ENCODE measurements at places on chromosomes 2 and 18. TPM values are rescaled to one million over a fixed set of nuclear protein-coding genes. Genes with fewer than 3 reads are reported as not detected.

The UGT1A6 gene
- 0.09 TPM for total RNA-seq

The KATNAL2 gene
- 10.4 TPM for total RNA-seq

GRCh38 chr2:166765141-166765540 lies 123.1 kb upstream of the XIRP2 start:
- no peak for DNase-seq

DNA sequence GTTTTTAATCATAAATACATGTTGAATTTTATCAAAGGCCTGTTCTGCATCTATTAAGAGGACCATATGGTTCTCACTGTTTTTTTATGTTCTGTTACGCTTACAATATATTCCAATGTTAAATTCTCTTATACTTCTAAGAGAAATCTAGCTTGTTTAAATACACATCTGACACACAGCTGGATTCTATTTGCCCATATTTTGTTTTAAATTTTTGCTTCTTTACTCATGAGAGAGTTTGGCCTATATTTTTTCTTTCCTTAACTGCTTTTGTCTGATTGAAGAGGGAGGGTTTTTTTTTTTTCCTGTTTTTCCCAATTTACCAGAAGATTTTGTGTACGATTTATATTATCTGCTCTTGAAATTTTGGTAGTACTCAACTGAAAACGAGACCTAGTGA lies 34.9 kb downstream of the RNF144A start:
- DNase-seq = peak; percentile 16

GRCh38 chr18:59927246-59927825 lies 27.5 kb downstream of the PMAIP1 start:
- peak; percentile 89 for DNase-seq

DNA sequence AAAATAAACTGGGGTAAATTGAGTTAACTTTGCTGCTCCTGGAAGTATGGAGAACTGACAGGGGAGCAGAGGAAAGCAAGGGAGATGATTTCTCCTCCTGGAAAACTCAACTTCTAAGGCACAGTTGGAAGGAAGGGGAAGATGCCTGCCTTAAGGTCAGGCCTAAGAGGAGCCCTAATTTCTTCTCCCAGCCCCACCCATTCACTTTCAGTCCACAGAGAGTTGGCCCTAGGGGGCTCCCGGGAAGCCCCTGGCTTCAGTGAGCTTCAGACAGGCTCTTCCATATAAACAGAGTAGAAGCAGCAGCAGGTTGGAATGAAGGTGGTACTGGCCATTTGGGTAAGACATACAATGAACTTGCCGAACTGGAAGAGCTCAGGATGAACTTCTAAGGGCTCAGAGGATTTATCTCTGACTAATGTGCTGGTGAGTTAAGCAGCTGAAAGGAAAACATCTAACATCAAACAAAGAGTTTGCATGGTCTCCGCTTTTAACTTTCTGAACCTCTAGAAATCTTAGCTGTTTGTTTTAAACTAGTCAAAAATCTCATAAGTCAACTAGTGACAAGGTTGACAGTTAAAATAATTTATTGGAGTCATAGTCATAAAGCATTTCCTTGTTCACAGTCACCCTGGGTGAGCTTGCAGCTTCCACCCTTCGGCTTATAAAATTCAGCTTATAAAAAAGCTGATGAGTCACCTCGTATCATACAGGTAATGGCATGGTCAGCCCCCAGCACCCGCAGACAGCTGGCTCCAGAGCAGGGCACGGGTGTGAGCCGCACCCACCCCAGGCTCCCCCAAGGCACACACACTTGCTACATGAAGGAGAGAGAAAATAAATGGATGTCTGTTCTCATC lies 9.8 kb downstream of the MALL start:
- peak; percentile 78 for DNase-seq

The FER1L5 gene
- 0.98 TPM for total RNA-seq

DNA sequence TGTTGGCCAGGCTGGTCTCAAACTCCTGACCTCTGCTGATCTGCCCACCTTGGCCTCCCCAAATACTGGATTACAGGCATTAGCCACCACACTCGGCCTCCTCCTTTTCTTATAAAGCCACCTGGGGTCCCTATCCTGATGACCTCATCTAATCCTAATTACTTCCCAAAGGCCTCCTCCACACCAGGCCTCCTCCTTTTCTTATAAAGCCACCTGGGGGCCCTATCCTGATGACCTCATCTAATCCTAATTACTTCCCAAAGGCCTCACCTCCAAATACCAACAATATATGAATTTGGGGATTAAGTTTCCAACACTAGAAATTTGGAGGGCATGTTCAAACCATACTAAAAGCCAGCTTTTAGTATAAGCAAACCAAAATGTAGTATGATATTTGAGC lies 9.7 kb upstream of the RMC1 start:
- DNase-seq = no peak

- DNase-seq = peak; percentile 39
Measured at GRCh38 chr2:133641497-133641896, 73.2 kb upstream of the NCKAP5 start.

- DNase-seq = no peak
Measured at GRCh38 chr2:101811226-101812015, 113.9 kb downstream of the MAP4K4 start.

The LIMS4 gene
- 4.7 TPM for total RNA-seq

DNA sequence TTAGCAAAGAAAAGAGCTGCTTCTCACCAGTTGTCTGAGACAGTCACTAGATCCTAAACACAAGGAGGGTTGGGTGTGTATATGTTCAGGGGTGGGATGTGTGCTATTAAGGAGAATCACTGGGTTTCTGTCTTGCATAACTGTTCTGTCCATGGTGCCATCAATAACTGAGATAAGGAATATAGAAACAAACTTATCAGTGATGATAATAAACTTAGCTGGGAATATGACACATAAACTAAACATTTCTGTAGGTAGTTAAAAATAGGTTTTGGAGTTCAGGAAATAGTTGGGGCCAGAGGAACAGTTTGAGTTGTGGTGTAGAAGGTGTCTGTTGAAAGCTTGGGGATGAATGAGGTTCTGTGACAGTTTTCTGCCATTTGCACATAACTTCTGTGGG lies 17.4 kb downstream of the NAPG start:
- peak; percentile 69 for DNase-seq

GRCh38 chr2:143928613-143929012 lies 591.3 kb downstream of the ZEB2 start:
- no peak for DNase-seq

DNA sequence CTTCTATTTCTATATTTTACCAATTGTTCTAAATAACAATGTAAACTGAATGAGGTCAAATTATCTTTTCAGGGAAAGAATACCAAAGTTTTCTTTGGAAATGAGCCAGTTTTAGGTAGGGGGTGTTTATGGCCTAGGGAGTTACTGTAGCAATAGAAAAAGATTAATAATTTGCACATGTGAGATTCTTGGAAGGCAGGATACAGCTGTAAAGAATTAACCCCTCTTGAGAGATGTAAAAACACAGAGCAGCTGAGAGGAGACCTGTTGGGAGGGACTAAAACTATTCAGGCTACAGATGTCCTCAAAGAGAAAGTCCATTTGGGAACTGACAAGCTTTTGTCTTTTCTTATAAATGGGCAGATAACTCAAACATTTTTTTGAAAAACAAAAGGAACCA lies 182.2 kb downstream of the FIGN start:
- DNase-seq = peak; percentile 21

DNA sequence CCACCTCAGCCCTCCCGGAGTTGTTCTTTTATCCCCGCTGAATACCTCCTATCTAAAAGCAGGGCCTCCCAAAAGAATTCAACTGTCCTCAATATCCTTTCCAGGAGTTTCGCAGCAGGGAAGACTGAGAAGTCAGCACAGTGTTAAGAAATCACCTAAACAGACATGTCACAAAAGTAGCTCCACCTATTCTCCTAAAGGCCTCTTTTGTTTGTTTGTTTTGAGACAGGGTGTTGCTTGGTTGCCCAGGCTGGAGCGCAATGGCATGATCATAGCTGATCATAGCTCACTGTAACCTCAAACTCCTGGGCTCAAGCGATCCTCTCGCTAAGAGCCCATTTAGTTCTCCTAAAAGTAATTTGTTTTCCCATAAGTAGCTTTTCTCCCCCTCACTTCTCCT lies 53.8 kb downstream of the TEX44 start:
- no peak for DNase-seq

DNA sequence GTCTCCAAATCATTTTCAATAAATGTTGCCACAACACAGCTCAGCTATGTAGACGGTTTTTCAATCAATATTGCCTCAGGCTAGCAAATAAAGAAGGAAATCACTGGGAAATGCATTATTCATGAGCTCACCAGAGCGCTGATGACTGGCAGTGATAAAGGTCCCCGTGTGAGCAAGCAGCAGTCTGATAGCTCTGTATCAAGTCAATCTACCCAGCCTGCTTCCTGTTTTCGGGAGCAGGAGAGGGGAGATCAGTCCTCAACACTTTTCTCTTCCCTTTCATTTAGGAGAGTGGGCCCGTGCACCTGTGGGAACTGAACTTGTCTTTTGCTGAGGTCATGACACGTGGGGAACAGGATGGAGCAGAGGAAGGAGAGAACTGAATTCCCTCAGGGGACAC lies 253.9 kb upstream of the SIX2 start:
- DNase-seq = no peak

The SLC4A3 gene
- total RNA-seq = 14.7 TPM

The FASTKD2 gene
- total RNA-seq = 56.1 TPM

DNA sequence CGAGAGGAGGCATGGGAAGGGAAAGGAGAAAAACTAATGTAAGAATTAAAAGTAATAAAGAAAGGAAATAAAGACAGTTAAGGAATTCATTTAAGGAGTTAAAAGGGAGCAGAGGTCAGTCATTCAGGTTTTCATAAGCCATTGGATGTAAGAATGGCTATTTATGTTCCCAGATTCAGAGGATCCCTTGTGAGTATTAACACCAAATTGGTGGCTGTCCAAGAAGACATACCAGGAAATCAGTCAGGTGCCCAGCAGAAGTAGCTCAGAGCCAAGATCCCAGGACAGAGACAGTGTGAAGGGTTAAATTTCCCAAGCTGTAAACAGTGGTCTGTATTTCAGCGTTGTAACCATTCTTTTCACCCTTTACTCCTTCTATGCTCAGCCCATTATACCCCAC lies 550.4 kb downstream of the BCL11A start:
- DNase-seq = no peak

GRCh38 chr2:96556441-96557330 lies 20.1 kb downstream of the ARID5A start:
- DNase-seq = peak; percentile 63

DNA sequence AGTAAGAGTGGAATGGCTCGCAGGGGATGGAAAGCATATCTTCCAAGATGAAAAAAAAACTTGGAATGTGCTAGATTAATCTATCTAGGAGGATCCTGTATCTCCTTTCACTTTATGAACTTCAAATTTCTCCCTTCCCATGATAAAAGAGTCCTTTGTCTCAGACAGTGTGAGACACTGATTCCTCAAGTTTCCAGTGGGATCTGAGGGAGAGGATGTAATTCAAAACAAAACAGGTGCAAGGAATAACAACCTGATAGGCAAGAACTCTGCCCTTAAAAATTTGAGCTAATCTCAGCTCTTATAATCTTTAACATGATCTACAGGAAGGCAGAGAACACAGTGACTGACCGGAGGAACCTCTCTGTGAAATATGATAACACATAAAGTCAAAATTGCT lies 162.0 kb upstream of the ZFP36L2 start:
- DNase-seq = no peak

The CLIP4 gene
- 73.5 TPM for total RNA-seq

- DNase-seq = no peak
Measured at GRCh38 chr2:207938415-207938814, 86.9 kb downstream of the PLEKHM3 start.

The PDE1A gene
- 34.9 TPM for total RNA-seq

The MAPK4 gene
- not detected for total RNA-seq

DNA sequence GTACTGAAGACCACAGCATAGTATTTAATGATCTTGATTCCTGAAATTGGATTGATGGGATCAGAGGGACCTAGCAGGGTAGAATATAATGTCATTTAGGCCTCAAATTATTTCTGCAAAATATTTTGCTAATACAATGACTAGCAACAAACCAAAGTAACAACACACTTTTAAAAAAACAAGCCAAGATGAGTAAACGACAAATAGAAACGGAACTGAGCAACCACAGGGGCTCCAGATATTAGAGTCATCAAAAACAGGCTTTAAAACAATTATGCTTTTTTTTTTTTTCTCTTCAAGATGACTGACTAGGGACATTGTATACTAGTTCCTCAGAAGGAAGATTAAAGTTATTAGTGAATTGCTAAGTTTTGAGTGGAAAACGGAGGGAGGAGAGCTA lies 447.1 kb upstream of the MMADHC start:
- no peak for DNase-seq

GRCh38 chr2:64797881-64798575 lies 144.3 kb upstream of the SERTAD2 start:
- peak; percentile 55 for DNase-seq

The MYOM1 gene
- 0.90 TPM for total RNA-seq

The ASPRV1 gene
- total RNA-seq = not detected

DNA sequence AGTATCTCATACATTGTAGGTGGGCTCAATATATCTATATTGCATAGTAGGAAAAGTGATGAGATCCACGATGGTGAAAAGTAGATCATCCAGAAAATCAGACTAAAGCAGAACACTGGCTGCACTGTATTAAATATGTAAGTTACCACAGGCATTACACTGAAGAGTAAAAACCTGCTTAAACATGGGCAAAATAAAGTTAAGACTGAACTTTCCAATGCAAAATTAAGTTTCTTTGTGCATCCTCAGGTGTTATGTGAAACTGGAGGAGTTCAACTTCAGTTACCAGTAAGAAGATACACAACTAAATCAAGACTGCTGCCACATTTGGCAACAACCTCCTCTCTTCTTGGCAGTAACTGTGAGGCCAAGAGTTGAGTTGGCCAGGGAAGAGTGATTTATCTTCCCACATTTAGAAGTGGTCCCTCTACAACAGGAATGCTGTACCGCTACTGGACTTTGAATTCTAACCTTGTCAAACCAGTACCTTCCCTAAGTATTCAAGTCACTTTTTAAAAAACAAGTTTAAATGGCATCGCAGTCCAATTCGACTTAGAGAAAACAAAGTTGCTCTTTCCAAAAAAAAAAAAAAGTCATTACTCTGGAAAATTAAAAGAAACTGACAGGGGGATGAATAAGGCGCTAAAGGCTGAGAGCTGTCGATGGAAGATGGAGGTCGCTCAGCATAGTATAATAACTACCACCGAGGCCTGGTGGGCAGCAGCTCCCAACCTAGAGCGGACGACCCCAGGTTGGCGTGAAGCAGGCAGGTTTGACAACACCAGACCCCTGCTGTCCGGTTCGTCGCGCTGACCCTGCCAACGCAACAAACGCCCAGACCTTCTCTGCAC lies 1.1 kb downstream of the MAP4K3 start:
- DNase-seq = peak; percentile 81

The KIAA2012 gene
- total RNA-seq = not detected

The GNAL gene
- 0.16 TPM for total RNA-seq

The GALR1 gene
- total RNA-seq = not detected

DNA sequence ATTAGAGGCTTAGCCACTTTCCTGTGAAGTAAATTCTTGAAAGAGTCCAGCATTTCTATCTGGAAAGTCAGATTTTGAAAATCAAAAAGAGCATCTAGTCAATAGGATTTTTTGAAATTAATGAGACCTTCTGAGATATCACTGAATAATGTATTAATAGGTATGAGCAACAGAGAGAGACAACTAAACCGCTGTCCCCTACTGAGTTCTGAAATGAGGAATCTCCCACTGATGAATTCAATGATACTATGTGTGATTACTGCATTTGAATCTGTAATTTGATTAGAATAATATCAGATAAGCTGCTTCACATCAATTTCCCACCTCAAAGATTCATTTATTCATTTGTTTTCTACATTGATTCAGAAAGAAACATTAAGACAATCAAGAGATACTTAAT lies 252.8 kb downstream of the TMX3 start:
- DNase-seq = no peak

The CHRNG gene
- total RNA-seq = not detected

- DNase-seq = peak; percentile 70
Measured at GRCh38 chr18:35949903-35950627, 22.4 kb upstream of the RMP24 start.

The ANKRD12 gene
- 35.3 TPM for total RNA-seq

The UBE2F gene
- 49.8 TPM for total RNA-seq
